ENCODE measurements at places on chromosomes 1 and 21. TPM values are rescaled to one million over a fixed set of nuclear protein-coding genes. Genes with fewer than 3 reads are reported as not detected.

The SLC2A5 gene
- polyA plus RNA-seq: 0.73 TPM

The ZNF648 gene
- polyA plus RNA-seq: 0.48 TPM

The VAV3 gene
- 147 TPM for polyA plus RNA-seq

The C1QC gene
- polyA plus RNA-seq: 15.1 TPM

The AIM2 gene
- polyA plus RNA-seq: 0.18 TPM

The EFNA3 gene
- polyA plus RNA-seq: 7.9 TPM

The OR6N1 gene
- not detected for polyA plus RNA-seq

The LY9 gene
- polyA plus RNA-seq: 0.08 TPM

The C1orf87 gene
- 0.22 TPM for polyA plus RNA-seq

The TCEA3 gene
- 31.1 TPM for polyA plus RNA-seq

The DFFB gene
- 8.6 TPM for polyA plus RNA-seq

The KCNJ15 gene
- 259 TPM for polyA plus RNA-seq

The AZIN2 gene
- polyA plus RNA-seq: 8.0 TPM

The GNAT2 gene
- polyA plus RNA-seq: 0.06 TPM

The CD53 gene
- 5.2 TPM for polyA plus RNA-seq

The HRNR gene
- 0.19 TPM for polyA plus RNA-seq

The OR6K3 gene
- 0.13 TPM for polyA plus RNA-seq

The LDLRAD1 gene
- polyA plus RNA-seq: not detected

The F13B gene
- not detected for polyA plus RNA-seq

Measured in right renal pelvis (tissue), 4 donors.